Spinal cord (tissue), 10 donors: ENCODE measurements at places on chromosomes 1 and 21. TPM values are rescaled to one million over a fixed set of nuclear protein-coding genes. Genes with fewer than 3 reads are reported as not detected.

Gene S100A7A
- total RNA-seq = not detected

Gene SLC9C2
- 1.3 TPM for total RNA-seq

Gene SLC30A10
- 27.1 TPM for total RNA-seq

Gene AGMAT
- 2.6 TPM for total RNA-seq

Gene FCGR3B
- 0.39 TPM for total RNA-seq

Gene TFF2
- total RNA-seq = not detected

Gene SH2D1B
- 0.17 TPM for total RNA-seq

DNA sequence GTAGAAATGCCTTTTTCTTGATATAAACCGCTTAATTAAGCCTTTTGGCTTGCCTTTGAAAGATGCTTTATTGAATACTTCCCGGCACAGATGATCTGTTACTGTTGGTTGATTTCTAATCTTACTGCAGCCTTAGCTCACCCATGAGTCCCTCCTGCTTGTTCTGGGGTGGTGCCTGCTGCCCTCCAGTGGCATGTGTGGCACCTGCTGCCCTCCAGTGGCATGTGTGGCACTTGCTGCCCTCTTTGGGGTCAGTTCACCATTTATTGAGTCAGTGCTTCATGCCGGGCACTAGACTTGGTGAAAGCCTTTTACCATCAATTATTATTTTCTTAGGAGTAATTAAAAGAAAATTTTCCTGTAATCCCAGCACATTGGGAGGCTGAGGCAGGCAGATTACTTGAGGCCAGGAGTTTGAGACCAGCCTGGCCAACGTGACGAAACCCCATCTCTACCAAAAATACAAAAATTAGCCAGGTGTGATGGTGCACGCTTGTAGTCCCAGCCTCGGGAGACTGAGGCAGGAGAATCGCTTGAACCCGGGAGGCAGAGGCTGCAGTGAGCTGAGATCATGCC lies 54.3 kb downstream of the ADARB1 start:
- DNase-seq = peak; percentile 86

GRCh38 chr1:109628540-109629321 lies 9.1 kb downstream of the AMPD2 start:
- DNase-seq = no peak

GRCh38 chr1:70970407-70970806 lies 77.2 kb downstream of the PTGER3 start:
- no peak for DNase-seq

- DNase-seq = no peak
These were observed 17.8 kb upstream of the JAK1 start for GRCh38 chr1:64984106-64984505.

DNA sequence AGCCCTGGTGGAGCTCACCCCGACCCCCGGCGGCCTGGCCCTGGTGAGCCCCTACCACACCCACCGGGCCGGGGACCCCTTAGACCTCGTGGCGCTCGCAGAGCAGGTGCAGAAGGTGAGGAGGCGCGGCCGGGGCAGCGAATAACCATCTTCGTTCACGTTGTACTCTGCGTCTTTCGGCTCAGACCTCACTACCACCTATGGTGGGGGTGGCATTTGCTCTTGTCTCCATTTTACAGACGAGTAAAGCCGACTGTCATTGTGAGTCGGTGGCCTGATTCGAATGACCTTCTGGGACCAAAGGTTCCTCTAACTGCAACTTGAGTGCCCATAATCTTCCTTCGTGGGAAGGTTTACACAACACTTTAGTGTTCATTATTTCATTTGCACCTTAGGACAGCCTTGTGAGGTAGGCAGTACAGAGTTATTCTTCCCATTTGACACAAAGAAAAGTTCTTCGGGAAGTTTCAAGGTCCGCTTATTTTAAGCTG lies 506 bp downstream of the C1orf50 start:
- no peak for DNase-seq

DNA sequence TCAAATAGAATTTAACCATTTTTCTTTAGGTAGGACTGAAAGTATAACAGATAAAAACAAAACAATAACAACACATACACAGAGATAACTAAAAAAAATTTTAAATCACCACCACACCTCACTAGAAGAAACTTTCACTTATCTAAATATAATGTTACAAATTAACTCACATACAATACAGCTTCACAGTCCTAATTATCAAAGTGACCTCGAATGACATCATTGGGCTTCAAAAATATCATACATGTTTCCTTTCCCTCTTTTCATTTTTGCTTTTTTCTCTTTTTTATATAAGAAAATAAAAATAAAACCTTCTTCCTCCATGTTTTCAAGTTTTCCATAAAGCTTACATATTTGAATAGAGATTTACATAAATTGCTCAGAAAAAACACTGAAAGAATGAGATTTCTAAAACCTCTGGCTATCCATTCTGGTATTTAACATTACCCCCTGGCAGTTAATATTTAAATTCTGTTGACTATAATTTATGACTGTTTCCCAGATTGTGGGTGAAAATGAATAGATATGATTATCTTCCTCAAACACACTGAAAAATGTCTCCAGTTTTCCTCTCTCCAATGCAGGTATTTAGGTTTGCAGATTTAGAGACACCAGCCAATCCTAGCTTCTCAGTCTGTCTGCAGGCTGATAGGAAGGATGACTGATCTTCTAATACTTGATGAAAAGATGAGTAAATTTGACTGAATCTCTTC lies 40.5 kb upstream of the SLC19A2 start:
- no peak for DNase-seq

GRCh38 chr1:5756434-5757186 lies 235.6 kb downstream of the NPHP4 start:
- DNase-seq = no peak

GRCh38 chr1:57845041-57845440 lies 421.2 kb upstream of the DAB1 start:
- DNase-seq = no peak

DNA sequence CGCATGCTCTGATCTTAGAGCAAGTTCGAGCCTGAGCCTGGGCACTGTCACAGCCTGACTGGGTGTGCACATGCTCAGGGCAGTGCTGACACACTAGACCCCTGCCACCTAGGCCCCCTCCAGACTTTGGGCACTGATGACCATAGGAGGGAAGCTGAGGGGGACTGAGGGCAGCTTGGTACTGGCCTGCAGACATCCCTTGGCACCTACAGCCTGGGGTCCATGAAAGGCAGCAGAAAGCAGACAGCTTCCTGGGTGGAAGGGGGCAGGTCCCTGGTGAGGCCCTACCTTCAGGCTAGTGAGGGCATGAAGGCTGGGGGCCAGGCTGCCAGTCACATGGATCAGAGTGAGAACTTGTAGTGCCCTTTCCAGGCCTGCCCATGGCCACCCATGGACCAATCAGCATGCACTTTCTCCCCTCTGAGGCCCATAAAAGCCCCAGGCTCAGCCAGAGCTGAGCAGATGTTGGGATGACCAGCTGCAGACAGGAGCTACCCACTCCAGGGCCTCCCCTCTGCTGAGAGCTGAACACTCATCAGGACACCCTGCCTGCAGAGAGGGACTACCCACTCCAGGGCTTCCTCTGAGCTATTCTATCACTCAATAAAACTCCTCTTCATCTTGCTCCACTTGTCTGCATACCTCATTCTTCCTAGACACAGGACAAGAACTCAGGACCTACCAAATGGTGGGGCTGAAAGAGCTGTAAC lies 680.8 kb downstream of the MATN1 start:
- DNase-seq = no peak

DNA sequence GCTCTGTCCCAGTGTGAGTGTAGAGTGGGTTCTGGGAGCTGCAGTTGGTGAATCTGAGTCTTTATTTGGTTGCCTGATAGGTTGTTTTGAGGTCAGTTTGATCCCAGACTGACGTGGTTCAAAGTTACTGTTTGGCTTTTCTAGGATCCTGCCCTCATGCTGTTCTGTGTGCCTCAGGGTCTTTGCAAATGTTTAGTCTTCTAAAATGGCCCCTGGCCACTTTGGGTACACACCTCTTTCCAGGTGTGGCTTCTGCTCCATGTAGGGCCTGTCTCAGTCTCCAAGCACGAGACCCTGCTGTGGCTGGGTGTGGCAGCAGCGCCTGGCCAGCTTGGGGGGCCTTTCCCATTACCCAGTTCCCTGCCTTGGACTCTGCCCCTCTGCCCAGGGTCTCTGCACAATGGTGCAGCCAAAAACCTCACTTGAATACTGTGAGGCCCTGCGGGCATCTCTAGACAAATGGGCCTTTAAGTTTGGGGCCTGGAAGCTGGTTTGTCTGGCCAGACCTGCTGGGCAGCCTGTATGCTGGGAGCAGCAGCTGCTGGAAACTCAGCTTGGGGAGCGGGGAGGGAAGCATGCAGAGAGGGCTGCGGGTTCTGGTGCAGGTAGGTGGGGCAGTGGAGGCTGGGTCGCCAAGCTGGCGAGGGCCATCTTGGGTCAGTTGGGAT lies 5.6 kb downstream of the PTPRF start:
- DNase-seq = no peak

DNA sequence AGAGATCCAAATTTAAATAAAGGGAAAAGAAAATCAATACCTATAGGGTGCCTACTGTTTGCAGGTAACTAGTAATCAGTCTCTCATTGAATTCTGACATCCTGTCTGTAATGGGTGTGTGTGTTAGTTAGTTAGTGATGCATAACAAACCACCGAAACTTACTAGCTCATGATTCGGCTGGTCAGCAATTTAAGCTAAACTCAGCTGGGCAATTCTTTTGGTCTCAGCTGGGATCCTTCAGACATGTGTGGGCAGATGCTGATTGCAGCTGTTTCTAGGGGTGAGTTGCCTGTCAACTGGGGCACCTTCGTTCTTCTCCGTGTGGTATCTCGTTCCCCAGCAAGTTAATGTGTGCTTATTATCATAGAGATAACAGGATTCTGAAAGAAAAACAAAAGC lies 40.2 kb upstream of the ZNF124 start:
- no peak for DNase-seq

DNA sequence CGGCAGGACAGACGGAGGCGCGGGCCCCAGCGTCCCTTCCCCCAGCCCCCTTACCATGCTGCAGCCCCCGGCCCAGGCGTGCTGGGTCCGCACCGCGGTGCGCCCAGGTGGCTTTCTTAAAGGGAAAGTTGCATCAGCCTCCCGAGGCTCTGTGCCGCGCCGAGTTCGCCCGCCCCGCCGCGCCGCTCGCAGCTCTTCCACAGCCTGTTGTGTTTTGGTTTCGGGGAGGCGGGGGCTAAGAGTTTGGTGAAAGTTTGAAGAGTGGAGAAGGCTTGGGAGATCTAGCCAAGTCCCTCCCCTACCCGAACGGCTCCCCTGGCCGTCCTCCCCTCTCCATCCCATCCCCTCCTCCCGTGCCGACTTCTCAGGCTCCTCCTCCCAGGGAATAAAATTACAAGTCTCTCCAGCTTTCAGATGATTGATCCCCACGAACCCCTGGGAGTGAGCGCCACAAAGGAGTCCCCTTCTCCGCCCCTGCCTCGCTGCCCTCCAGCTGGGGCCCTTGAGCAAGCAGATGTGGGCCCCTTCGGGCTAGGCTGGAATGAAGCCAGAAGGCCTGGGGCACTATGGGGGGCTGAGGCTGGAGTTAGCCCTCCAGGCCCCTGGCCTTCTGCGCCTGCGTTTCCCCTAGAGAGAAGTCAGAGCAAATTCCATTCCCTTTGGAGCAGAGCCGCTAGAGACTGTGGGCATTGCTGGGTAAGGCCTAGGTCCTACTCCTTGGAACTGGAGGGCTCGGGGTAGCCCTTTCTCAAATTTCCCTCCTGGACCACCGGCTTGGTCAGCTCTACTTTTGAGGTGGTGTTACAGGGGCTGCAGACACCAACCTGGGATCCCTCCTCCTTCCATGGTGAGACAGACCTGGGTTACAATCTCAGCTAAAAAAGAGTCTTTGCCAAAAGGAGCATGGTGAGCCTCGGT lies at the start of gene SLC6A9:
Gene SLC6A9 (minus strand): TSS at position 211 of the 918 bp plus-strand sequence. CDS start 7,185 bp downstream, outside the sequence.
- no peak for DNase-seq

- no peak for DNase-seq
These were observed 28.9 kb downstream of the FAF1 start for GRCh38 chr1:50930965-50931737.

DNA sequence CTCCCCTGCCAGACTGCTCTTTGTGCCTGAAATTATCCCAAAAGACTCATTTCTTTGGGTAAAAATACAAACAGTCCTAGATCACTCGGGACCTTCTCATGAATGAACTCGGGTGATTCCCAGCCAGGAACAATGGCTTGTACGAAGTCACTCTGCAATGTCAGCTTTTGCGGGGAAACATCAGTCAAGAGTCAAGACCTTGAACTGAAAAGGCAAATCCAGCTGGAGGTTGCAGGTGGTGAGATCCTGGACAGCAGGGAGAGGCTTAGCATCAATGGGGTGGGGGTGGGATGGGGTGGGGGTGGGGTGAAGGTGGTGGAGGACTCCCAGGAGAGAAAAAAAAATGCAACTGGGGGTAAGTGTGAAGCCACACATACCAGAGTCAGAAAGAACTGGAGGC lies 115.0 kb upstream of the SLC25A33 start:
- no peak for DNase-seq

GRCh38 chr1:21706151-21706835 lies 37.1 kb upstream of the RAP1GAP start:
- DNase-seq = no peak

- DNase-seq = no peak
These were observed 278.5 kb upstream of the C1orf174 start for GRCh38 chr1:4178501-4179113.

GRCh38 chr1:205774198-205775014 lies 876 bp downstream of the RAB29 start:
- no peak for DNase-seq

- no peak for DNase-seq
These were observed 20.3 kb upstream of the BMP8B start for GRCh38 chr1:39808784-39809517.

DNA sequence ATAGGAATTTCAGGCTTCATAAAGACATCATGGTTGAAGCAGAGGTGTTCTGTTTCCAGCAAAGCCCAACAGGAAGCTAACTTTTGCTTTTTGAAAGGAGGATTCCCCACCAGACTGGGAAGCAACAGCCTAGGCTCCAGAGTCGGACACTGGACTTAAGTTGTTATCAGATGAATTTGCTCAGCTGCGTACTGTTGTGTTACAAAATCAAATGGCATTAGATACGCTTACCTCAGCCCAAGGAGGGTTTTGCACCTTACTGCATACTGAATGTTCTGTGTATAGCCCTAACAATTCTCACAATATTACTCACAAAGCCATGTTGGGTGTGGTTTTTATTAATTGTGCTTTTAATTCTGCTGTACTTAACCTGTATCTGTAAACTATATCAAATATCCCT lies 547 bp upstream of the CHIA start:
- DNase-seq = no peak

GRCh38 chr1:195903203-195903602 lies 705.0 kb downstream of the KCNT2 start:
- no peak for DNase-seq
